ENCODE measurements at places on chromosomes 11 and 22.

- DNase-seq: no peak
Observed at GRCh38 chr11:125773516-125773915, 5.1 kb downstream of the PATE2 start.

GRCh38 chr11:72190631-72191071 is 1.3 kb upstream of the FOLR1 start:
- no peak for DNase-seq

- no peak for DNase-seq
Observed at GRCh38 chr22:43448048-43448447, 36.2 kb downstream of the MPPED1 start.

DNA sequence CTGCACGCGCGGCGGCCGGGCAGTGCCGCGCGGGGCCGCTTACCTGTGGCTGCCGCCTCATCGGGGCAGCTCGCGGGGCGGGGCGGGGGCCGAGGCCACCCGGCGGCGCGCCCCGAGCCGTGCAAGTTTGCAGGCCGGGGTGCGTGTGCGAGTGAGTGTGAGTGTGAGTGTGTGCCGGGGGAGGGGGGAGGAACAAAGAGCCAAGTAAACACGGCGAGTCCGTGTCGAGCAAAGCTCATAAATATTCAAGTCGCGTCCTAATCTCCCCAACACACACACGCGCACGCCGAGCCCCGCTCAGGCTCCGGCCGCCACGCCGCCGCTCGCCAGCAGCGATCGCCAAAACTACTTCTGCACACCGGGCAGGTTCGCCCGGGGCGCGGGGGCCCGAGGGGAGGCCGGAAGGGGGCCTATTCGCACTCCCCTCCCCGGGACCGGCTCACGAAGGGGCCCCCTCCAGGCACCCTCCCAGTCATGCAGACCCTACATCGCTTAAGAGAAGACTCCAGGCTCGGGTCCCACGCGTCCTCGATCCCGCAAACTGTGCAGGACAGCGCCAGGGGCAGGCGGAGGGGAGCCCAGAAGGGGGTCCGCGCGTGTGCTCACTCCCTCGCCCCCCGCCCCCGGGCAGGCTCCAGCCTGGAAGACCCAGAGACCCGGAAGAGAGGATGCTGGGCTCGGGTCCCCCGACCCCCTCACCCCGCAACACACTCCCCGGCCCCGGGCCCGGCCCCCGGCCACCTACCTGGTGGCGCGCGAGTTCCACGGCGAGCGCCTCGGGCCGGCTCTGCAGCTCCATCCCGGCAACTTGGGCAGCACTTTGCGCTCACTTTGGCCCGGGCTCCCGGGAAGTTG is 827 bp downstream of the PHF21B start:
- no peak for DNase-seq

GRCh38 chr11:22583963-22584492 is 41.6 kb downstream of the FANCF start:
- no peak for DNase-seq

DNA sequence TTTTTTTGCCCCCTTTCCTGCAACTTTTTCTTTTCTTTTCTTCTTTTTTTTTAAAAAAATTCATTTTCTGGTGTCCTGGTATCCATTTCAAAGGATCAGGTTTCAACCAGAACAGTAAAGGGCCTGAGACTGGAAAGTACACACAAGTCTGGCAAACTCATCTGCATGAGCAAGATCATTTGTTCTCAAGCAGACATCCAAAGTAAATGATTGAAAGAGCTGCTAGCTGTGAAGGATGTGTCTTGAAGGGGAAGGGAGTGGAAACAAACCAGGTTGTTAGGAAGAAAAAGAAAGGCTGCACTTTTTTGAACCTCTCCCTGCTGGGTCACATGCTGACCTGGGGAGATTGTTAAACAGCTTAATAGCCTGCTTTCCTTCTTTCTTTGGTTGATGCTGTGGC is 5.3 kb downstream of the YAP1 start:
- no peak for DNase-seq

- no peak for DNase-seq
Observed at GRCh38 chr22:48234011-48234410, 1471.6 kb downstream of the TBC1D22A start.

DNA sequence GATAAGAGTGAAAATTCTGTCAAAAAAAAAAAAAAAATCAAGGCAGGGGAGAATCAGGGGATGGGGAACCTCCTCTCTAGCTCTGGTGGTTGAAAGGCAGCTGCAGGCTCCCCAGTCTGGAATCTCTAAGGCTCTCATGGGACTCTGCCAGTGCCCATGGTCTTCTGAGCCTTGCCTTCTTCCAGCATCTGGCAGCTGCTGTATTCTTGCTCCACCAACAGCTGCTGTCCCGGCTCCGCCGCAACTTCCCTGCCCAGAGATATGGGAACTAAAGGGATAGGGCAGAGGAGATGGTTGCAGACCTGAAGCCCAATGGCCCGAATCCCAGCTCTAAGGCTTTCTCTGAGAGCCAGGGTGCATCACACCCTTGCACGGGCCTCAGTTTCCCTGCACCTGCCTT is 49.5 kb upstream of the PHF21B start:
- no peak for DNase-seq

- DNase-seq: no peak
Observed at GRCh38 chr11:23314162-23314561, 453.9 kb upstream of the CCDC179 start.

DNA sequence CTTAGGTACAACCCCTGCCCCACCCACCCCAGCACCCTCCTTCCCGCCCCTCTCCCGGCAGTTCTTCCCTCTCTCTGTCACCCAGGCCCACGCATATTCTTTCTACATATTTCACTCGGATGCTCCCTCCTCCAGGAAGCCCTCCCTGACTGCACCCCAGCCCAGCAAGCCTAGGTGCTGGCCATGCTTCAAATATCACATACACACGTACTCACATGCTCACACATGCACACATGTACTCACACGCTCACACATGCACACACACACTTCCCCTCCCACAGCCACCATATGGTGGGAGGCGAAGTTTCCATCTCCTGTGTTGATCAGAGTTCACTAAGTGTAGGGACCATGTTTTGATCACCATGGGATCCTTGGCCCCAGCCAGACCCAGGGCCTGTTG is 90.4 kb downstream of the WNT7B start:
- DNase-seq: no peak

GRCh38 chr11:68312780-68313573 is 586 bp downstream of the LRP5 start:
- DNase-seq: no peak

GRCh38 chr11:122440811-122441665 is 214.5 kb upstream of the UBASH3B start:
- DNase-seq: no peak

DNA sequence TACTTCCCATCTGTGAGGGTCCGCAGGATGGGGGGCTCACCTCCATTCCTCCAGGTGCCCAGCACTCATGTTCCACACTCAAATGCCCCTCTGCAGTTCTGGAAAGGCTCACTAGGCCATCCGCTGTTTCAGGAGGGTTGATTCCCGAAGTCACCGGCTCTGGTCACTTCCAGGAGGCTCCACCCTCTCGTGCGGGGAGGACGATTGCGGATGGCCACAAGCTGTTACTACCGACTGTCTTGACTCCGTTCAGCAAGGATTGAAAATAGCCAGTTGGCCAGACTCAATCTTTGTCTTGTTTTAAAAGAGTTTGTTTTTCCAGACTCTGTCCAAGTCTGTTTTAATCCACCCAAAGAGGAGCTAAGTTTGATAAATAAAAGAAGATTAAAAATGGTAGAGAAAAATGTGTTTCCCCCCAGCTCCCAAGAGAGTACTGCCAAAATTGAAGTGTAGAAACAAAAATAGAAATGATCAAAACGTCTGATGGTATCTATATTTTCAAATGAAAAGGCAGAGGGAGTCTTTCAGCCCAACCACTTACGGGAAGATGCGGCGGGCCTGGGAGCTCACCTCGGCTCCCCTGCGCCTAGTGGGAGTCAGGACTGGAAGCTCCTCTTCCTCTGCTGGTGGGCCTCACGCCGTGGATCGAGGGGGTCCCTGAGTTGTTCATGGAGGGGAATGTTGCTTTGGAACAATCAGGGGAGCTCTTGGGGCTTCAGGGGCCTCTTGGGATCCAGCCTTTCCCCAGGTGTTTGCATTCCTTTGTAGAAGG is 1280.8 kb downstream of the BRD1 start:
- DNase-seq: no peak

DNA sequence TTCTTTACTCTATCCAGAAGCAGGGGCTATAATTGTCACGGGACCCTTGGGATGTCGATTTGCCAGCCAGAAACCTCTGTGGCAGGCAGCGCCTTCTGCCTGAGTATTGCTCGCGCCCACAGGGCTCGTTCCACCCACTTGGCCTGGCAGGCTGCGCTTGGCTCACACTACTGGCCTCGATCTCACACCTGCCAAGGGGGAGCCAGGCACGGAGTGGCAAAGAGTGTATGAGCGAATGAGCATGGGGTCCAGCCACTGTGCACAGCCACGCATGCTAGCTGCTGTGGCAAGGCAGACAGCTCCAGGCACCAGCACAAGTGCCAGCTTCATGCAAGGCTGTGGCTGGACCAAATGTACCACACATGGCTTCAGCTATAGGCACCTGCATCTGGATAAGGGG is 599.8 kb downstream of the DLG2 start:
- DNase-seq: no peak

DNA sequence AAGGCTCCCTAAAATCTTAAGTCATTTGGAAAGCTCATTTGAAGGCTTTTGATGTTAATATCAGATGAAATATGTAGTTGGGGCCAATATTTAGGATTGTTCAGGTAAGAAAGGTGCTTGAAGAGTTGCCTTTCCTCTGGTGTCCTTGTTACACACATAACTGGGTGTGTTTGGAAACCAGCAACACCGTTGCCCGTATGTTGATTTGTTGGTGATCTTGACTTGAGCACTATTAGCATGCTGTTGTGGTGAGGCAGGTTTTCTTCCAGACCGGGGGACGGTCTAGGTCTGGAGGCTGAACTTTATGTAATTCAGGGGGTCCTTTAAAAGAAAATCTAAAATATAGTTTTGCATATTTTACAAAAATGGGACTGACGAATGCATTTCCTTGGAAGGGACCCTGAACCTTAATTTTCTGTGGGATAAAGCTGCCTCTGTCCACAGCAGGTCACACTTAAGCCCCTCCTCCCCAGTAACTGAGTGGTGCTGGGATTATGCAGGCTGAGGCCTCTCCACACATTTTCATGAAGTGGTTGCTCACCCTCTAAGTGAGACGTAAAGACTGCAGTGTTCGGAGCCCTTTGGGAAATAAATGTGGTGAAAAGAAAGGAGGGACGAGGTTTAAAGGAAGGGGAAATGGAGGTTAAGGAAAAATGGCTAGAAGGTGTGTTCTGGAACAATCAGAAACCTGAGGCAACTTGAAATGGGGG is 1.8 kb downstream of the YWHAH start:
- DNase-seq: no peak

DNA sequence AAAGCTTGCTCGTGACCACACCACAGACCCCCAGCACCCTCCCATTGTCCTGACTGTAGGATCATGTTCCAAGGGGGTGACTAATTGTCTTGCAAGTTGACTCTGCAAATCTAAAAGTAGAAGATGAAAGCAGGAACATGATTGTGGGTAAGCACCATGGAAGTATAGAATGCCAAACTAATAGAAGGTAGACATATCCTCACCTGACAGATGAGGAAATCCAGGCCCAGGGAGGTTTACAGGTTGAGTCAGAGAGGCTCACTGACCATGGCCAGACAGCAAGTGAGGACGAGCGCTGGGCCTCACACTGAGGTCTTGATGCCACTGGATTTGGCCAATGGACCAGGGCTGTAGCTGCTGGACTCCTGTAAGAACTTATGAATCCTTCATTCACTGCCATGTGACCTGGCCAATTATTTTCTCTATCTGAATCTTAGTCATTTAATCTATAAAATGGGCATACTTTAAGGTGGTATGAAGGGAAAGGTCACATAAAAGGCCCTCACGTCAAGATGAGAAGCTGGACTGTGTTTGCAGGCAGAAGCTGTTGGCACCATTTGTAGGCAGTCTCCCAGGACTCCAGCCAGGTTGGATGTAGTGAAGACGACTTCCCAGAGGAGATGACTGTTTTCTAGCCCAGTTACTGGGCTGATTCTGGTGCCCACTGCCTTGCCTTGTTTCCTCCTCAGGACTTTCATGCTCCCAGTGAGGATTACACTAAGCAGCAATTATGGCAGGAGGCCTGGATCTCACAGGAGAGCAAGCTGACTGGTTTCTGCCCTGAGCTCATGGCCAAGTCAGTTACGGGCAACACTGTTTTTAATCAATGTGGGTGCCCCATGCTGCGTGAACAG is 54.6 kb downstream of the GAB4 start:
- no peak for DNase-seq

DNA sequence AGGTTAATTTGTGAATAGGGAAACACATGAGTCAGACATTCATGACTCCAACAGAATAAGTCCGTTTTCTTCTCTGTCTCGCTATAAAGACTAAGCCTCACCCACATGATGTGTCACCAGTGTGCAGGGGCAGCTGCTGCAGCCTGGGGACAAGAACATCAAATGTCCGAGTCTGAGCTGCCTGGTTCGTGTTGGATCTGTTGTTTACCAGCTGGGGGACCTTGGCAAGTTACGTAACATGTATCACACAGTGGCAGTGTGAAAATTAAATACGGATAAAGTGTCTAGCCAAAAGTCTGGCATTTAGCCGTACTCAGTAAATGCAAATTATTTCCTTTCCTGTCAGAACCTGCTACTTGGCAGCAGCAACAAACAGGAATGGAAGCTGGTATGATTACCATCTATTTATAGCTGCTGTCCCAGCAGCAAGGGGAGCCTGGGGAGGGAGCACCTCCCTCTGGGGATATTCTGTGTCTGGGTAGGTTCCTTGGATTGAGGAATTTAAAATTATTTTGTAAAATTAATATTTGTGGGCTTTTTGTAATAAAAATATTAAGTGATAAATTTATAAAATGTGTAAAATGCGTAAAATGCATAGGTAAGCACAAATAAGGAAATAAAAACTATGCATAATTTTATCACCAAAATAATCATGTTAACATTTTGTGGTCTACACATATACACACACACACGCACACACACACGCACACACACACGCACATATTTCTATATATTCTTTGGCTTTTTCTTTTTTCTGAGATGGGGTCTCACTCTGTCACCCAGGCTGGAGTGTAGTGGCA is 1.3 kb upstream of the CLDN25 start:
- DNase-seq: no peak

- DNase-seq: no peak
Observed at GRCh38 chr11:117300283-117300663, 9.1 kb downstream of the BACE1-AS start.

GRCh38 chr11:60950933-60951605 is 907 bp downstream of the SLC15A3 start:
- no peak for DNase-seq

DNA sequence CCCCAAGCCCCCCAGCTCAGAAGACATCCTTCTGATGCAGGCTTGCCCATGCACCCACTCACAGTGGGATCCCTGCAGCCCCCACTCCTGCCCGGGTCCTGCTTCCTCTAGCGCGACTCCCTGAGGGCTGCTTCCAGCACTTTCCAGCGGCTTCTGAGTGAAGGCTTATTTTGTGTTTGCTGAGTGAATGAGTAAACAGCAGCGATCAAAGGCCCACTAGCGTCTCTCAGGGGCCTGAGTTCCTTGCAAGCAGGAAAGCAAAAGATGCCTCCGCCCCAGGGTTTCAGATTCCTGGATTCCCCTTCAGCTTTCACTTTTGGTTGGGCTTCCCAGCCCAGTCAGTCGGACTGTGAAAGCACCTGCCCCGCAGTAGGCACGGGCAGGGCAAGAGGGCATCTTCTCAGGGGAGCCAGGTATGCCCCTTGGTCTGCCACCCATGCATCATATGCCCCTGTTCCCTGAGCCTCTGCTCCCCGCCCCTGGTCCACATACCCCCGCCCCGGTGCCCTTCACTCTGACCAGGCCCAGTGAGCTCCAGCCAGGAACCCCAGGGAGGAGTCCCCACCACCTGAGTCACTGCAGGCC is 9.2 kb downstream of the FADD start:
- no peak for DNase-seq

- no peak for DNase-seq
Observed at GRCh38 chr11:130581646-130582045, 133.2 kb downstream of the ADAMTS15 start.

GRCh38 chr22:47783433-47784366 is 1021.2 kb downstream of the TBC1D22A start:
- no peak for DNase-seq
